ENCODE measurements at places on chromosomes 6 and 20.

DNA sequence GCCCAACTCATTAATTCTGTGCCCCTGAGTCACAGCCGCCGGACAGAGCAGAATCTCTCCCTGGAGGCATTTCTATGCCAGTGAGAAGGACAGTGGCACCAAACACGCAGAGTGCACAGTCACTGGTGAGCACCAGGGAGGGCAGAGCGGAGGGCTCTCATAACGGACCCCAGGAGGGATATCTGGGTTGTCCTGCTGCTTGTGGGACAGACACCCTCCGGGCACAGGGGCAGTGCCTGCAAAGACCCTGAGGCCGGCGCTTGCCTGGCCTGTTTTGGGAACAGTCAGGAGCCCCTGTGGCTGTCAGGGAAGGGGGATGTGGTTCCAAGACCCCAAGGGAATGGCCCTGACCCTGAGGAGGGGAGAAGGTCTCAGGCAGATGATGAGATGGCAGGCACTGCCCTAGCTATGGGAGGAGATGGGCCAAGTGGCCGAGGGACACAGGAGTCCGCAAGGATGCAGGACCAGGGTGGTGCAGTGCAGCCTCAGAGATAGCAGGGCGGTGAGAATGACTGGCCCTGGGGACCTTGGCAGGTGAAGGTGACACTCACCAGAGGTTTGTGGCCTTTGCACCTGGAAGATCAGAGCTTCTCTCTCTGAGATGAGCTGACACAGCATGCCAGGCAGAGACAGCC lies 270.8 kb downstream of the SMOC2 start:
- DNase-seq = no peak

- DNase-seq = no peak
Observed at GRCh38 chr20:41501376-41501775, 116.8 kb downstream of the CHD6 start.

DNA sequence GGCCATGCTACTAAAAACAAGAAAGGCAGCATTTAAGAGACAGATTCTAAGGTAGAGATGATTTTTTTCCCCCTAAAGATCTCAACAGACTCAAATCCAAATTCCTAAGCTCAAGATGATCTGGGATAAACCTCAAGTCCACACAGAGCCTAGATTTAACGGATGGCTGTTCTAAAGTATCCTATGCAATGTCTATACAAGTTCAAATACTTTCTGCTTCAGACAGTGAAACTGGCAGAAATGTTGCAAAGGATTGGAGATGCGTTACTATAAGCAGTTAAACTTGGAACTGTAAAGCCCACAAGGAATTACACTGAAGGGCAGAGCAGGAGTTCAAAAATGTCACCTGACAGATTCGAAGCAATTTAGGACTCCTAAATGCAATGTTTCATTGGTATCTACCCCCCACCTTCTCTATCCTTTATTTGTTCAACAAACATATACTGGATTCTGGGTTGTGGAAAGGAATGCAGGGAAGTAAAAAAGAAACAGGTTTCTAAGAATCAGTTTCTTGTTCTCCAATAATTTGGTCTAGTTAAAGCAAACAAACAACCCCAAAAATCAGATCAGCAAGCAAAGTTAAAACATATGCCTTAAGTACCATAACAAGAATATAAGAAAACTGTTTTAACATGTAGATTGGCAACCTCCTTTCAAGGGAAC lies 1.6 kb downstream of the DNAAF9 start:
- DNase-seq = no peak

DNA sequence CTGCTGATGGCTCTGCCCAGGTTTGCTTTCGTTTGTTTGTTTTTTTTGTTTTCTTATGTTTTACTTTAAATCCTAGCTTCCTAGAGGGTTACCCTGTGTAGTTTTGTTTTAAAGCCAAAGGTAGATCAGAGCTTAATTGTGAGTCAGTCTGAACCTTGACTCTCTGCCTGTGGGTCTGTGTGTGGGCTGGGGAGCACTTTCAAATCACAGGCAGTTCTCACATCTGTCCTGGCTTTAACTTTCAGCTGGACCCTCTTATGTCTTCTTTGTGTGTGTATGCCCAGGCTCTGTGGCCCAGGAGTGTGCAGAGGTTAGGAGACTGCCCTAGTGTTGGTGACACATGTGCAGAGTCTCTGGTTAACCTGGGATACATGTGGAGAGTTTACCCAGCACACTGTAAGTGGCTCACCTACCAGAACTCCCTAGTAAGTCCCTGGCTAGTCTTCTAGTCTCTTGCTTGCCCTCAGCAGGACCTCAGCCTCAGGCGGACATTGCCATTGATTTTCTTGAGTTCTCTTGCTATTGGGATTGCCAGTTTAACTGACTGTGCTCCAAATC lies 19.0 kb downstream of the HIVEP1 start:
- DNase-seq = no peak

DNA sequence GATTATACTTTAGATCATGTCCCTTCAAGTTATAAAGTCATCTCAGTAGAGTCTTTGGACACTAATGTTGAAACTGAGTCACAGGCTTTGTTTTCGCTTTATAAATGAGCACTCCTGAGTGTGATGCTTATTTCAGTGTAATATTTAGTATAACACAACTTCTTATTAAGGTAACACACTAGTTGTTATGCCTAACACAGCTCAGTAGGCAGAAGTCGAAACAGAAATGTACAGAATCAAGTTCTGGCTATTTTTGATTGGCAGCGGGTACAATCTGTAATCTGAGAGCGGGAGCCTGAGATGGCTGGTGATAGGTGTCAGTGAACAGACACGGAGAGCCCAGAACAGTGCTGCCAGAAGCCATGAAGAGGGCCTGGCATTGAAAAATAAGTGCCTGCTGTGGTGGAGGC lies 11.4 kb downstream of the HECA start:
- no peak for DNase-seq

DNA sequence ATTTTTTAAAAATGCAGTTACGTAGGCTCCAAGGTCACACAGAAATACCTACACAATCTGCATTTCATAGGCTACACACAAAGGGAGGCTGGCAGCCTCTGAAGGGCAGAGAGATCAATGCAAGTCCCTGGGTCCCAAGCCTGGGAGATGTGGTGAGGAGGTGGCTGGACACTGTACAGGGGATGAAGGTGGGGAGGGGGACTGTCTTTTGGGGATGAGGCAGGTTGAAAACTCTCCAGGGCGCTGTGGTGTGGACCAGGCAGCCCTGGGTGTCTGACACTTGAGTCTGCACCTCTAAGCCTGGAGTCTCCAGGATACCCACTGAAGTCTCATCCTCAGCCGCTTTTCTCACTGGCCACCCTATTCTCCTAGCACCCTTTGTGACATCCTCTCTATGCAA lies 24.5 kb downstream of the TXNDC5 start:
- no peak for DNase-seq

GRCh38 chr6:154625721-154626120 lies 107.5 kb upstream of the SCAF8 start:
- DNase-seq = no peak

DNA sequence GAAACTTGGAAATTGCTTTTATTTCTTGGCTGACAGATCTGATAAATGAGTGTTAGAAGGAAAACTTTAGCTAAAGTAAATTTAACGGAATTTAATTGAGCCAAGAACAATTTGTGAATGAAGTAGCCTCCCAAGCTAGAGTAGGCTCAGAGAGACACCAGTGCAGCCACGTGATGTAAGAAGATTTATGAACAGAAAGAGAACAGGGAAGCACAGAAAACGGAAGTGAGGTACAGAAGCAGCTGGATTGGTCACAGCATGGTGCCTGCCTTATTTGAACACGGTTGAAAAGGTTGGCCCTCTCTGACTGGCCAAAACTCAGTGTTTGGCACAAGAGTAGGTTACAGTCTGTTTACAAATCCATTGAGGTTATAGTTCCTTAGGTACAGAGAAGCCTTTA lies 29.5 kb upstream of the IFNGR1 start:
- no peak for DNase-seq

DNA sequence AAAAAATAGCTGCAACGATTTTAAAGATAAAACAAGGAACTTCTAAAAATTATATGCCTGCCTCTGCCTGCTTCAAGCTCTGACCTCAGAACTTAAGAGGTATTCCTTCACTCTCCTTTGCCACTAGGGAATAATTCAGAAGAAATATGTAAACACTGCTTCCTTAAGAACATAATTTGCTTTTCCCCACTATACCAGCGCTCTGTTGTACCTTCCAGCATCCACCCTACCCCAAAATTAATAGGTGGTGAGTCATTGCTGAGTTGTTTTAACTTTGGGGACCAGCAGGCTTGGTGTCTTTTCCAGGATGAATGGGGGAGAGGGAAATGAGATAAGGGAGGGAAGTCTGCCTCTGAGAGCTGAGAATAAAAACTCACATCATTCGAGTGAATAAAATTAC lies 107.7 kb upstream of the ATXN1 start:
- DNase-seq = no peak

- no peak for DNase-seq
Observed at GRCh38 chr6:28269492-28269891, 2.5 kb downstream of the ZSCAN26 start.

GRCh38 chr6:150252714-150253444 lies 110.0 kb downstream of the PPP1R14C start:
- DNase-seq = no peak

GRCh38 chr6:16694781-16695578 lies 66.3 kb downstream of the ATXN1 start:
- no peak for DNase-seq

- DNase-seq = no peak
Observed at GRCh38 chr6:111663692-111664564, 58.2 kb upstream of the TRAF3IP2 start.

- no peak for DNase-seq
Observed at GRCh38 chr6:45626087-45626891, 248.6 kb upstream of the SUPT3H start.

GRCh38 chr6:161367472-161367871 lies 93.6 kb upstream of the AGPAT4 start:
- no peak for DNase-seq

GRCh38 chr6:148195511-148195910 lies 147.1 kb upstream of the SASH1 start:
- DNase-seq = no peak

All from naive thymus-derived CD8-positive, alpha-beta T cell (primary cell).